Stimulated activated CD4-positive, alpha-beta T cell treated with anti-CD3 and anti-CD28 coated beads, Interleukin-2, amount 100 ng/mL, for 48 hours (primary cell): ENCODE measurements at places on chromosomes 4 and X.

- DNase-seq = no peak
Measured at GRCh38 chrX:56505866-56506265, 57.6 kb upstream of the UBQLN2 start.

DNA sequence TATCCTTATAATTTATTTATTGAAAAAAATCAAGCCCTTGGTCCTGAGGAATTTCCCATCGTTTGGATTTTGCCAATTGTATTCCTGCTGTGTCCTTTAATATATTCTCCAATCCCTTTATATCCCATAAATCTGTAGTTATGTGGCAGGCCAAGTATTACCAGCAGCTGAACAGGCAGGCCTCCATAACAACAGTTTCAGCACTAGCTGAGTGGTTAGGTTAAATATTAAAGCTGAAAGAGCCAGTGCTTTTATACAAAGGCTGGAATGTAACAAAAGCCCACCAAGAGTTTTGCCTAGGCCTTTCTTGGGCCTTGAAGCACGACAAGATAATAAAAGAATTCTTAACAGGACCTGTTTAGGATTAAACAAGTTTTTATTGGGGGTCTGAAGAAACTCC is 366.6 kb upstream of the GALNT7 start:
- DNase-seq = no peak

GRCh38 chr4:15231265-15232091 is 196.4 kb upstream of the C1QTNF7 start:
- peak; percentile 74 for DNase-seq

- DNase-seq = no peak
Measured at GRCh38 chrX:29348288-29348687, 761.0 kb downstream of the IL1RAPL1 start.

DNA sequence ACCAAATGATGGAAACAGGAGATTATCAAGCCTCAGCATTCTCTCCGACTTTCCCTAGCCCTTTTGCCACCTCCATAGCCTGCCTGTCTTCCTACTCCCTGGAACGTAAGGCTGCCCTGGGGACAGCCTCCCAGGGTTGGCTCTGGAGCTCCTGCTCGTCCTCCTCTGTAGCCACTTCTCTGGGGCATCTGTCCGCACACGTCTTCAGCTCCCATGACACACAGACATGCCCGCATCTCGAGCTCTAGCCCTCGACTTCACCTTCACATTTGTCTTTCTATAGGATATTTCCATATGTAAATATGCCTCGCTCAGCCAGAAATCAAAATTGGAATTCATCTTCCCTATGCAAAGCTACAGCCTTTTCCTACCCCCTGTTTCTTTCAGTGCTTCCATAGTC is 67.7 kb downstream of the TSC22D3 start:
- no peak for DNase-seq
